Activated CD4-positive, alpha-beta T cell treated with anti-CD3 and anti-CD28 coated beads, Interleukin-2, Interleukin-6, amounts not matched to agents 100 ng/mL and 50 ng/mL, durations not matched to agents 16 hours and 8 hours (primary cell): ENCODE measurements at places on chromosomes 3 and 15.

GRCh38 chr3:137970914-137971831, 38.8 kb upstream of the CLDN18 start:
- DNase-seq: peak; percentile 67

DNA sequence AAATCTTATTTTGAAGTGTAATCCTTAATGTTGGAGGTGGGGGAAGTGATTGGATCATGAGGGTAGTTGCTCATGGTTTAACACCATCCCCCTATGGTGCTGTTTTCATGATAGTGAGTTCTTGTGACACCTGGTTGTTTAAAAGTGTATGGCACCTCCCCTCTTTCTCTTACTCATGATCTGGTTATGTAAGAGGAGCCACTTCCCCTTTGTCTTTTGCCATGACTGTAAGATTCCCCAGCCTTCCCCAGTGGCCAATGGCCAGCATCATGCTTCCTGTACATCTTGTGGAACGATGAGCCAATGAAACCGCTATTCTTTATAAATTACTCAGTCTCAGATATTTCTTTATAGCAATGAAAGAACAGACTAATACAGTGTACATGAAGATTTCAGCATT, 39.8 kb upstream of the GMNC start:
- DNase-seq: no peak

DNA sequence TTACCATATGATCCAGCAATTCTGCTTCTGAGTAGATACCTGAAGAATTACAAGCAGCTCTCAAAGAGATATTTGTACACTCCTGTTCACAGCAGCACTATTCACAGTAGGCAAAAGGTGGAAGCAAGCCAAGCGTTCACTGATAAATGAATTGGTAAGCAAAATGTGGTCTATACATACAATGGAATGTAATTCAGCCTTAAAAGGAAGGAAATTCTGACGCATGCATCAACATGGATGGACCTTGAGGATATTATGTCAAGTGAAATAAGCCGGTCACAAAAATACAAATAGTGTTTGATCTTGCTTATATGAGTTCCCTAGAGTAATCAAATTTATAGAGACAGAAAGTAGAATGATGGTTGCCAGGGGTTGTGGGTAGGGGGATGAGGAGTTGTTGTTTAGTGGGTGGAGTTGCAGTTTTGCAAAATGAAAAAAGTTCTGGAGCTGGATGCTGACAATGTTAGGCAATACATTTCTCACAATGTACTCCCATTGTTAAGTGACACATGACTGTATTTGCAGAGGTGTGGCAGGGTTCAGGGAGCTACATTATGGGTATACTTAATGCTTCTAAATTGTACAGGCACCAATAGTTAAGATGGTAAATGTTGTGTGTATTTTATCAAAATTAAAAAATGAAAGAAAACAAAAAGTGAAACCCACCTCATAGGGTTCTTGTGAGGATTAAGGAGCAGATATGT, 26.7 kb downstream of the SLC6A1 start:
- no peak for DNase-seq

GRCh38 chr3:15724446-15724845, 73.3 kb downstream of the ANKRD28 start:
- DNase-seq: no peak

DNA sequence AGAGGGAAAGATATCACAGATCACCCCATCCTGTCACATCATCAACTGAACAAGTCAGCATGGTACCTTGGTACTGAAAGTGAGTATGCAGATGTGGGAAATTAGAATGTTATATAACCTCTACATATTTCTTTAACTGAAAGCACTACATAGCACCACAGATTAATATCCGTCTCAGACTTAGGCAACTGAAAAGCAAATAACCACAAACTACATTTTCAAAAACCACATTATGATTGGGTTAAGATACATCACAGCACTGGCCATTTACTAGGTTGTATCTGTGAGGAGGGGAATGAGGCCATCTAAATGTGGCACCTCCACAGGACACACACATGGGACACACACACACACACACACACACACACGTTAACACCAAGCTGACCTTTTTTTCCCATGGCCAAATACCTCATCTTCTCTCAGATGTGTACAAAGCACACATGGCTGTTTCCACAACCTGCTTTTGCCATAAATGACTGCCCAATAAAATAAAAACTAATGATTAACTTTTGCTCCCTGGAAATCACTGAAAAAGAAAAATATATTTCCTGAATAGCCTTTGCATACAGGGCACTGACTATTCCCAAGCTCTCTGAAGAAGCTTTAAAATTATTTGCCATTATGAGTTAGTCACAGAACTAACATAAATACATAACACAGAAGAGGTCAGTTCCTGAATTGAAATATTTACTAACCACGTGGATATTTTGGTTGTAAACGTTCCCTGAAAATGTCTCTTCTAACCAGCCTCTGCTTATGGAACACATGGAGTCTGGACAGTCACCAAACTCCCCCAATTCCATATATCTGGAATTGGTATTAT, 60.1 kb downstream of the SUMF1 start:
- DNase-seq: peak; percentile 55

GRCh38 chr3:127857333-127857732, 35.0 kb upstream of the MGLL start:
- no peak for DNase-seq

GRCh38 chr3:117626577-117626976, 917.0 kb downstream of the TUSC7 start:
- no peak for DNase-seq

DNA sequence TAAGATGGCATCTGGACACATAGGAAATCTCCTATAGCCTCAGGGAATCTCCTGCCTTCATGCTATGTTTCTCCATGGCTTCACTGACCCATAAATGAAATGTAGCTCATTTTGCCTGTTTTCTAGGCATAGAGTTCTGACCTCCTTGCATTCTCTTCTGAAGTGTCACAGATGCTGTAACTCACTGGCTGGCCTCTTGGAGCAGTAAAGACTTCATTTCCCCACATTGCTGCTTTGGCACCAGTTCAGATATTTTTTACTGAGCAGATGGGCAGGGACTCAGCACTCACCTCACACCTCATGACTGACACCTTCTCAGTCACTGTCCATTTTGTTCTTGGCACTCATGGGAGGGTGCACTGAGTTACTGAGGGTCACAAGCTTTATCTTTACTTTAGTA, 286.7 kb upstream of the TGFBR2 start:
- peak; percentile 34 for DNase-seq

GRCh38 chr3:50573566-50574443, 4.5 kb downstream of the HEMK1 start:
- peak; percentile 93 for DNase-seq

DNA sequence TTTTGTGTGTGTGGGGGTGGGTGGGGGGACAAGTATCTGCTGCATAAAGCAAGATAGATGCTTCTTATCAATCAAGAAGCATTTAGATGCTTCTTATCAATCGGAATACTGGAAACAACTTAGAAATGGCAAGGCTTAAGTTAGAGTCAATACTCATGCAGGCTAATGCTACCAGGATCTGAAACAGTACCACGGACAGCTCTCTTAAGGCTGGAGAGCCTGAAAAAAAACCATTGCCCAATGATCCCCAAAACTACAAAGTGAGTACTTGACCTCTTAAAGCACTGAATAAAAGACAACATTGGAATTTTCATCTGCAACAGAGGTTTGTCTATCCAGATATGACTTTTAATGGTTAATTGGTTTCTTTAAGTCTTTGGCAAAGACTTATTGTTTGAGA, 262.3 kb downstream of the GAP43 start:
- no peak for DNase-seq

- DNase-seq: no peak
These were observed 223.7 kb downstream of the PDZRN3 start for GRCh38 chr3:73401059-73401458.

DNA sequence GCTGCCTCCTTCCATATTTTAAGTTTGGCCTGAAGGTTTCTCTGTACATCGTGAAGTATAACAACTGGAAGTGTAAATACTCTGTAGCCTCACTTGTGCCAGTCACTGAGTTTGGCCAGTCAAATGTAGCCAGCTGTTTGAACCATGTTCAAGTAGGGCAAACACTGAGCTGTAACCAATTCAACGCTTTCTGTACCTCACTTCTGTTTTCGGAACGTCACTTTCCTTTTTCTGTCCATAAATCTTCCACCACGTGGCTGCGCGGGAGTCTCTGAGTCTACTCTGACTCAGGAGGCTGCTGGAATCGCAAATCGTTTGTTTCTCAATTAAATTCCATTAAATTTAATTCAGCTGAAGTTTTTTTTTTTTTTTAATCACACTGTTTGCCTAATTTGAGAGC, 88.8 kb upstream of the RARB start:
- DNase-seq: no peak

- DNase-seq: no peak
These were observed 3.7 kb upstream of the CCK start for GRCh38 chr3:42269647-42270046.

GRCh38 chr3:73327052-73327451, 265.6 kb downstream of the EBLN2 start:
- no peak for DNase-seq

DNA sequence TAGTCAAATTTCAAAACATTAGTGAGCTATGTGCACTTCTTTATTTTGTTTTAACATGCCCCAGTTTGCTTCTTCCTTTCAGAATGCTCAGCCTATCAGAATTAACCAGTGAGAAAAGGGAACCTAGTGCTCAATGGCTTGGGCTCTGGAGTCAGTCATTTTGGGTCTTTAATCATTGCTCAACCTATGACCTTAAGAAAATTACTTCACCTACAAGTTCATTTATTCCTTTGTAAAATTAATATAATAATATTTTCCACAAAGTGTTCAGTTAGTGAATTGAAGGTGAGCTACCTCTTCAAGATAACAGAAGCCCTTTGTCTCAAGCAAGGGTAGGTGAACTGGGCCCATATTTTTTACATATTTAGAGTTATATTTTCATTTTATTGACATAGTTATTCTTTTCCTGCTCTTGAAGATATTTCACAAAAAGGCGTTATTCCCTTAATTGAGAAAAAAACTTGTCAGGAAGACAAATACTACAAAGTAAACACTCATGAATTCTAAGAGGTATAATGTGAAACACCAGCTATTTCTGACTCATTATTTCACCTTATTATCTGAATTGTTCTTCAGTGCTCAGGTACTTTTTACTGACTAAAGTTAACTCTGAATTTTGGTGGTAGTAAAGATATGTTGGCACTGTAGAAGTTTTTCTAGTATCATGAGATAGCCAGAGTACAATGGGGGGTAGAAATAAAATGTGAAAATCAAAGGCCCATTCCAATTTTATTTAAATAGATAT, 415.5 kb downstream of the NAALADL2 start:
- DNase-seq: no peak

DNA sequence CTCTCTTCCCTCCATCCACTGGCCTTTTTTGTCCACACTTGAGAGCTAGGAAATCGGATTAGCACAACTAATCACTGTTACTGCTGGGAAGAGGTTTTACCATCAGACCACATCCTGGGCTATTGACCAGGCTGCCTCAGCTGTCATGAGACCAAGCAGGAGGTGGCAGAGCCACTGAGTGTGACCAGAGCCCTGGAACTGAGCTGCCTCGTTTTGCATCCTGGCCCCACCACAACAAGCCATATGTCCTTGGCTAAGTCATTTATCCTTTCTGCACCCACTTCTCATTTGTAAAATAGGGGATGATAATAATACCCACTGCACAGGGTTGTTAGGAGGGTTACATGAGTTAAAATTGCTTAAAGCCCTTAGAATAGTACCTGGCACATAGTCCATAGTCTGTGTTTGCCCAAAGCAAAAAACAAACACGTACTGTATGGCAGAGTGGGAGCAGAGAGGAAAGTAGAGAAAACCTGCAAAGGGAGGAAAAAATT, 34.1 kb downstream of the TMEM158 start:
- DNase-seq: no peak

- DNase-seq: no peak
These were observed 95.8 kb downstream of the RAP2B start for GRCh38 chr3:153257673-153258351.

DNA sequence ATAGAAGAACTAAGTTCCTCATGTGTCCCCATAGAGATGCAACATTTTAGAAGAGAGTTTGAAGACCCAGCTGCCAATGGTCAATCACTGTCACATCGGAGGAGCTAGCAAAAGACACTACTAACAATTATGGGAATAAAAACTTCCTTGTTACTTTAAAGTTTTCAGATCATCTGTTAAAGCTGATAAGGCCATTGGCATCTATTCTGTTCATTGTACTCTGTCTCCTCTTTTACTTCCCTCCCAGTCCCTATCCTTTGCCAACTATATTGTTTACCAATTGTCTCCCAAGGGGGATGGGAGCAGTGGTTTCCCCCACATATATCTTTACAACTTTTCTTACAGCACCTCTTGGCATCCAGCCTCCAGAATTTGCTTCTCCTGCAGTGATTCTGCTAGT, 81.0 kb downstream of the FAM174B start:
- DNase-seq: no peak

GRCh38 chr15:68699881-68700454, 120.7 kb downstream of the ANP32A start:
- DNase-seq: no peak

DNA sequence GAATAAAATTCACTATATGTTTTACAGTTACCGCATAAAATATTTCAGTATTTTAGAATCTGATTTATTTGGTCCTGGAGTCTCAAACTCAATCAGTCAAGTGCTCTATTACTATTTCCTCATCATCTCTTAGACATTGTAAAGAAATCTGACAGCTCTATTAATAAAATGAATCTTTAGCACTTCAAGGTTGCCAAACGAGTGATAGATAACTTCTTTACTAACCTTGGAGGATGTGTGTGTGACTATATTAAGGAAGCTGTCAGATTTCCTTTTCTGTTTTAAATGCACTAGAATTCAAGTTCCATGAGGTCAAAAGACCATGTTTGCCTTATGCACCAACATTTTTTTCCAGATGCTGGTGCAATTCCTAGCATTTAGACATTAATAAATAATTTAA, 389.8 kb upstream of the AZI2 start:
- no peak for DNase-seq

GRCh38 chr3:182284793-182285192, 508.5 kb upstream of the ATP11B start:
- no peak for DNase-seq

GRCh38 chr3:196868297-196868661, 559 bp downstream of the SENP5 start:
- DNase-seq: peak; percentile 25

DNA sequence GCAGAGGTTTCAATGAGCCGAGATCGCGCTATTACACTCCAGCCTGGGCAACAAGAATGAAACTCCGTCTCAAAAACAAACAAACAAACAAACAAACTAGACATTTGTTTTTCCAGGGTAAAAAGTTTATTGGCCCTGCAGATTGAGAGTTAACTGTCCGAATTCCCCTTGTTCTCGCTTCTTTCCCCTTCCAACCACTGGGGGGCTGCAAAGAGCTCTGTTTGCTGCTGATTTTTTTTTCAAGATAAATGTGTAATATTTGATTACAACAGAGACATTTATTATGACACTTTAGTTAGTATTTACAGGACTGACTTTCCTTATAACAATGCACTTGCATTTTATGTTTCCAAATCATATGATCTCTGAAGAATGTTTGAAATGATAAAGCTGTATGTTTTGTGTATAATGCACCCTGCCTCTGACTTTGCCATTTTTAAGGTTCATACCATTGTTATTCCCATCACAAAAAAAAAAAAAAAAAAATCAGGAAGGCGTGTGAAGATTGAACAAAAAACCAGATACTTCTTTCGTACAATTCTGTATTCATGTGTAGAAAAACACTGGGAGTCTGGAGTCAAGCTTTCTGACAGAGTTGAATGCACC, 2.8 kb downstream of the CLSTN2 start:
- peak; percentile 32 for DNase-seq

- peak; percentile 36 for DNase-seq
These were observed 14.8 kb downstream of the ARNT2 start for GRCh38 chr15:80418892-80419537.

GRCh38 chr3:141448606-141449220, 38.1 kb upstream of the RASA2 start:
- DNase-seq: no peak
